ENCODE measurements at places on chromosomes 6 and 20.

DNA sequence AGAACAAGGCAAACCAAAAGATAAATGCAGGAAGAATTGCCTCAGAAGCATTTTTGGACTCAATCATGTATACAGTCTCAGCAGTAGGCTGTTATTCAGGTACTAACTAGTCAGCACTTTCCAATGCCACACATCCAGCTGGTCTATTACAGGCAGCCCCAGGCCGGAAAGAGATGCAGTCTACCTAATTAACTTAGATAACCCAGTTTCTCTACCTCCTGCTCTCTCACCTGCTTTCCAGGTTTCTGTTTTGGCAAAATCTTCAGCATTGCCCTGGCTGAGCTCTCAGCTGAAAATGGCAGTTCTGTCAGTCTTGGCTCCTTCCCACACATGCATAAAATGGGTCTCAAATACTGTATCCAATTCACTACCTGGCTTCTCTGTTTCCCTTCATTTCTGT is 101.3 kb upstream of the UFL1 start:
- no peak for DNase-seq

DNA sequence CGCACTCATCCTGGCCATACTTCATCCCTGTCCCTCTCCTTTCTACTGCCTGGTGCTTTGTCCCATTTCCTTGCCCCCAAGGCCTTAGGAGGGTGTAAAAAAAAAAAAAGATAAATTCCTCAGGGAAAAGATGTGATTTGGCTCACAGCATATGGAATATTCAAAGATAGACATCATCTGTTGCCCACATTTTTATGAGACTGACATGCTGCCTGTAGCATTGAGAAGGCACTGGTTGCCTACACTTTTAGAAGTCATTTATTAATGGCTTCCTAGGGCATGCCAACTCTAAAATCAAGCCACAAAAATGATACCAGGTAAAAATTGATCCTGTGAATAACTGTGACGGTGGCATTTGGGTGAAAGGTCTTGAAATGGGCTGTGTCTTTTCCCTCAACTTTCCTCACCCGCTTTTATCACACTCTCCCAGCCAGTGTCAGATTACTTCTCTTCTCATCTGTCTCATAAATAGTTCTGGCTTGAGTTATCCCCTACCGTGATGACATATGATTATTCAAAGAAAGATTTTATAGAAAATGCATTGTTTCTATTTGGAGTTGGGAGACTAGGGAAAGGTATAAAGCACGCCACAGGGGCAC is 139.4 kb downstream of the CARMIL1 start:
- no peak for DNase-seq

- no peak for DNase-seq
Measured at GRCh38 chr6:95232446-95232845, 344.9 kb upstream of the MANEA start.

DNA sequence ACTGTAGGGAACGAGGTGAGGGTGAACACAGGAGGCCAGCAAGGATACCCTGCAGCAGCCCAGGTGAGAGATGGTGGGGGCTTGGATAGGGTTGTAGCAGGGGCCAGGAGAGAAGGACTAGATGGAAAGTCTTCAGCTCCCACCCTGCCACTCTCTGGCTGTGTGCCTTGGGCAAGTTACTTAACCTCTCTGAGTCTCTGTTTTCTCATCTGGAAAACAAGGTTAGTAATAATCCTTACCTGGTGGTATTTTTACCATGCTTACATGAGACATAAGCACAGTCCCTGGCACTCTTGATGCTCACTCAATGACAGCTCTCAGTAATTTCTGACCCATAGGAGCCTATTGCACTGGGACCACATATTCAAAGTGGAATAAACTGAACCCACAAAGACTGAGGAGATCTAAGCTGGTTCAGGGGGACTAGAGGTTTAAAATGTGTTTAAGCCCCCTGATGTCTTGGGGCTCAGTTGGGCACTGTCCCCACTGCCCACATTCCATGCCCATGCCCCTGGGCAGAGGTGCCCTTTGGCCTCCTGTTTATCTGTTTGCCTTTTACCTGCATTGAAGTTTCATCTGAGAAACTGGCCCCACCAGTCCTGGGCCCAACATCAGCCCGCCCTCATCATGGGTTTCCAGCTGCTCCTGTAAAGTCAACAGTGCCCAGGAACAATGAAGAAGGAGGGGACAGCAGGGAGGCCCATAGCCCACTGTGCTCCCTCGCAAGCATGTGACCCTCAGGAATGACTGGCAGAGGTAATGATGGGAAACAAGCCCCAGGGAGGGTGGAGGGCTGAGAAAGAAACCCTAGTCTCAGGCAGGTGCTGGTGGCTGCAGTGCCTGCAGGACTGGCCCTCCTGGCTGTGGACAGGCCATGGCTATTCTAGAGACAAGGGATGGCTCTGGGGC is 104.0 kb downstream of the VEGFA start:
- no peak for DNase-seq

DNA sequence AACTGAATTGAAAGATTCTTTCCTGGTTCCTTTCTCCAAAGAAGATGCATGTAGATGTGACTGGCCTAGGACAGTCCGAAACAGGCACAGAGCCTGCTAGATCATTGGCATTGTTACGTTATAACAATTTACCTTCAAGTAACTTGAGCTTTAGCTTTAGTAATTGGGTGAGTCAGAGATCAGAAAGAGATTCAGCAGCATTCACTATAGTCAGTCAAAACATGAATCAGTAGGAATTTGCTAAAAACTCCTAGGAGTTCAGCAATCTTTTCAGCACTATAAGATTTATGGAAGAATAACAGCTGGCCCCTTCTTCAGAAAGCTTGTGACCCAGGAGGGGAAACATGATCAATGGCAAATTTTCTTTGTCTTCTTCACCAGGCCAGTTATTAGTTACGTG is 281.7 kb upstream of the PRDM1 start:
- DNase-seq: no peak

DNA sequence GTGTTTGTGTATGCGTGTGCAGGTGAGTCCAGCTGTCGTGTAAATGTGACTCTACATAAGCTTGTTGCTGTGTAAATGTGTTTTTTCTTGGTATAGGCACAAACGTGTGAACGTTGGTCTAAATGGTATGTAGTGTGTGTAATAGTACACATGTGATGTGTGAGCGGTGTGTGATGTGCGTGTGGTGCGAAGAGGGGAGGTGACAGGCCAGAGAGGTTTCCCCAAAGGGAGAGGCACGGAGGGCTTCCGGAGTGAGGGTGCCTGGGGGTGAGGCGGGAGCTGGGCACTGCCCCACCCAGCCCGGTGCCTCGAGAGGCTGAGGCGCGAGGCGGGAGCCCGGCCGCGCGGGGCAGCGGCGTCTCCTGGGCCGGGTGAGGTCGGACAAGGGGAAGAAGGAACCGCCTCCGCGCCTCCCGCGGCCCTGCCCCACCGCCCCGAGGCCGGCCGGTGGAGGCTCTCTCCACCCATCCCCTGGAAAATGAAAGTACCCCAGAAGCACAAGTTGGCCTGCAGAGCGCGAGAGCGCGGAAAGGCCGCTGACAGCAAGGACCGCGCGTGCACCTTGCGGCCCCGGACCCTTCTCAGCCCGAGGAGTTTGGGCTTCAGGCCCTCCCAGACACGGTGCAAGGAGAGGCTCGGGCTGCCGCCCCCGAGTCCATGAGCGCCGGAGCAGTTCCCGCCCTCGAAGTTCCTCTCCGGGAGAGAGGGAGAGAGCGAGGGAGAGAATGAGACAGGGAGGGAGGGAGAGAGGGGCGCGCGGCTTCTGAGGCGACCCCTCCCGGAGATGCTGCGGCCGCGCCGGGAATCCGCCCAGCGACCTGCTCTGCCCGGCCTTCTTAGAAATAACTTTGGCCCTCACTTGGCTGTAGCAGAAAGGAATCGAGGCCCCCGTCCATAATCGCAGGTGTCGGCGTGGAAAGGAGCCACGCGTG is 43.2 kb upstream of the OSTM1 start:
- no peak for DNase-seq

DNA sequence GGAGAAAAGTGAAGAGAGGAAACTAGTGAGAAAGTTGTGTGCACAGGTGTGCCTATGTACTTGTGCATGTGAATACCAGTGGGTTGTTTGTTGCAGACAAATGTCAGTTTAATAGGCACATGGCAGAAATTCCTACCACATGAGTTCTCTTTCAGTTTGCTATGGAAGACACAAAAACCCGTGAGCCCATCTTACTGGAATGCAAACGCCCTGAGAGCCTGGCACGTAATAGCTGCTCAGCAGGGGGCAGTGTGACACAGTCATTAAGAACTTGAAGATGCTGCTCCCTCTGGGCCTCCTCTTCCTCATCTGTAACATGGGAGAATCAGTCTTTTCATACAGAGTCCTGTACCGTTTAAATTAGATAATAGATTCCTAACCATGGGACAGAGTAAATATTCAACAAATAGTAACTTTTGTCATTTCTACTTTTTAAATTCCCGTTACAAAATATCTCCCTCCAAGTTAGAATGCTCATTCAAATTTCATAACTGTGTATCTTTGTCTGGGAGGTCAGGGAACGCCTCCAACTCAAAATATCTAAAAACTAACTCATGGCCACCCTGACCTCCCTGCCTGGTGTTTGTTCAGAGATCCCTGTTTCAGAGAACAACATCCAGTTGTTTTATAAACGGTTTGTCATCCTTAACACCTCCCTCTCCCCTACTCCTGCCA is 802.9 kb downstream of the MAFB start:
- no peak for DNase-seq

DNA sequence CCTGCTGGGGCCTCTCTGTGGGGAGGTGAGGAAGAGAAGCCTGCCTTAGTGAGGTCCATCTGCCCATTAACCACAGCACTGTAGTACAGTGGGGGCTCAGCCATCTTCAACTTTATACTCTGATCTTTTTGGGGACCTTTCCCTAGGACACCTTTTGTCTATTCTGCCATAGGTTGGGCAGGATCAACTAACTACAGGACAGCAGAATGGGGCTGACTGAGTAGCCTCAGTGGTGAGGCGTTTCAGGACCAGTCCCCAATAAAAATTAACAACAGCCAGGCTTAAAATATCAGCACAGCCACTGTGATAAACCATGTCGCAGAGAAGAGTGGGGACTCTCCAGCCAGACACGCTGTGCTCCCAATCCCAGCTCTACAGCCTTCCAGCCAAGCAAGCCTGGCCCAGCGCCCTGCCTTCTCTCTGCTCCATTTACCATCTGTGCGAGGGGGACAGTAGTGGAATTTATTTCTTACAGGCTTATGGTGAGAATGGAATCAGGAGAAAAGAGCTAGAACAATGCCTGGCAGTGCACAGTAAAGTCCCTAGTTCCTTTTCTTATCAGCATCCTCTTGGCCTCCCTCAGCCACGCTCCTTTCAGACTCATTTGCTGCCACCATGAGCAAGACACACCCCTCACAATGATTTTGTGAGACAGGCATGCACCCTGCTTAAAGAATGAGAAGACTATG is 75.5 kb downstream of the SLC22A23 start:
- no peak for DNase-seq

DNA sequence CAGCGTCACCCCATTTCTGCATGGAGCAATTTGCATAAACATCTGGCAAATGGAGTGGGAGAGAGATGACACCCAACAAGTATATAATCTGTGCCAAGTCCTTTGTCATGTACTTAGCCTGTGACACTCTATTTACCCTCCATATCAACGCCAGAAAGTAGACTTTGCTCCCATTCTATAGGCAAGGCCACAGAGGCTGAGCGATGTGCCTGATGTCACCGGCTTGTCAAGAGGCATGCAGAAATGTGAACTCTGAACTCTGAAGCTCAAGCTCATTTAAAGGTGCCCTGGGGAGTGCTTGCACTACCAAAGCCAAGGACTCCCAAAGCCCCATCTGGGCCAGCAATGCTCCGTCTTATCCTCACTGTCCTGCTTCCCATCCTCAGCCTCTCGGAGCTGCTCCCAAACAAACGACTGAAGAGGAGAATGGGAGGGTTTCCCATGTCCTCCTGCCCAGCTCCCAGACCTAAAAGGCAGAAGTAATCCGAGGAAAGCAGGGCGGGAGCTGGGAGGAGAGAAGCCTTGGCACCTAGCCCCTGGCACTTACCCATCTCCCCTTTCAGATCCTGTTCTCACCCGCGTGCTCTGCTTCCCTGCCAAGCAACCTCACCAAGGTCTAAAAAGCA is 9.2 kb downstream of the CPNE5 start:
- no peak for DNase-seq

- no peak for DNase-seq
Measured at GRCh38 chr6:11763460-11764249, 14.9 kb downstream of the ADTRP start.

DNA sequence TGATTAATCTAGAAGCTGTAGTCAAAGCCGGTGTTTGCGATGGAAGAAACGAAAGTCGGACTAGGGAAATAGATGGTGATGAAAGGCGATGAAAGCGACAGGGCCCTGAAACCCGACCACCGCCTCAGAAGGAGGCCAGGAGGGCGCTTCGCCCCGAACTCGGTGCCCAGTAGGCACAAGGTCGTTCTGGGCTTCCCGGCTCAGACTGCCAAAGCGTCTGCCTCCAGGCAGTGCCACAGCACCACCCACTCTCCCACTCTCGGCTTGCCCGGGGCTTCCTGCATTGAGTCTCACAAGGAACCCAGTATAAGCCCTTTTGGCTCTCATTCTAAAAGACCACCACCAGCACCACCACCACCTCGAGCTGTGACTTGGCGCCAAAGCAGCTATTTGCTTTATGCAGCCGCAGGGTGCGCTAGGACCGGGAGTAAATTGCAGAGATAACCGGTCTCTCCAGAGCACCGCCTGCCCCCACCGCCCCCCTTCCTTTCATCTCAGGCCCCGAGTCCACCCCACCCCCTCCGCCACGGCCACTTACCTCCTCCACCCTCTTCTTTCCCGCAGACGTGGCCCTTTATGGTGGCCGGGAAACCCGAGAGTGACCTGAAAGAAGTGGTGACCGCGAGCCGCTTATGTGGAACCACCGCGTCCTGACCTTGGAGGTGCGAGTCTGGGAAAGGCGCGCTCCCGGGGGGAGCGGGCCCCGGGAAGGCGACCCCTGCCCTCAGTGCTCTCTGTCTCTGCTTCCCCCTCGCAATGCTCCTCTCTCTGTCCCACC is 2.4 kb downstream of the TCF21 start:
- DNase-seq: no peak

All from stimulated activated CD8-positive, alpha-beta memory T cell treated with anti-CD3 and anti-CD28 coated beads, Interleukin-7, amount 100 ng/mL, for 4 hours (primary cell).